Upper lobe of left lung (tissue), 6 donors: ENCODE measurements at places on chromosomes 4 and X. TPM values are rescaled to one million over a fixed set of nuclear protein-coding genes. Genes with fewer than 3 reads are reported as not detected.

RAB39B gene
- 0.43 TPM for total RNA-seq

GRCh38 chrX:104270916-104271512 is 16.3 kb upstream of the ESX1 start:
- no peaks in the 10 kb centered on the region for H3K27me3 ChIP-seq
- no peaks in the 10 kb centered on the region for H3K36me3 ChIP-seq
- H3K27ac ChIP-seq: no peak overlapping the region
- no peak for DNase-seq
- H3K4me3 ChIP-seq: no peak overlapping the region

- peaks cover 17% of the 10 kb centered on the region for H3K4me1 ChIP-seq
- H3K27ac ChIP-seq: peak overlapping the region; percentile 81
- DNase-seq: no peak
- H3K27me3 ChIP-seq: no peaks in the 10 kb centered on the region
These were observed 65.3 kb downstream of the EFNB1 start for GRCh38 chrX:68894142-68894512.

DNA sequence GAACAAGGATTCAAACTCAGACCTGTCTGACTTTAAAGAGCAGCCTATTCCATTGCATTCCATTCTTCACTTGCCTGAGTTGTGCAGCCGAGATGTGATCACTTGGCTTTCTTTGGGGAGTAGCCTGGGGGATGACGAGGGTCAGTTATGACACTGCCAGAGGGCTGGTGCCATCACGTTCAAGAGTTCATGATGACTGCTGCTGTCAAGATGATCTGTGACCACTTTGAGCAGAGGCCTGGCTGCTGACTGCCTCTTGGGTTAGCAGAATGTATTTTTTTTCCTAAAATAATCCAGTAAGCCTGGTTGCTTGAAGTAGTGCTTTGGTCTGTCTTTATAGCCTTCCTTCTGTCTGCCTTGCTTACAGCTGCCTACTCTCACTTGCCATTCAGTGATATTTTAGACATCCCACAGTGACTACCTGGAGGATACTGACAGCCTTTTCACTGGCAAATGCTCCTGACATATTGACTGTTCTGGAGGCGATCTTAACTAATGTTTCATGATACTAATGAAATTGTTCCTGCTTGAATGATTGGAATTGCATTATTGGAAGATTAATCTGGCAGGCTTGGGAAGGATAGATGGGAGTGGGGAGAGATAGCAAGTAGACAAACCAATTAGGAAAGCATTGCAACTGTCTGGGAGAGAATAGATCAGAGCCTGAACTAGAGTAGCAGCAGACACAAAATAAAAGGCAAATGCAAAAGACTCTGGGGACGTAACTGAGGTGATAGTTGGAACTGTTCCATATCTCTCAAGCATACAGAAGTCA is 221.6 kb upstream of the LCORL start:
- no peaks in the 10 kb centered on the region for H3K36me3 ChIP-seq
- no peaks in the 10 kb centered on the region for H3K27me3 ChIP-seq
- DNase-seq: no peak
- no peak overlapping the region for H3K27ac ChIP-seq

DNA sequence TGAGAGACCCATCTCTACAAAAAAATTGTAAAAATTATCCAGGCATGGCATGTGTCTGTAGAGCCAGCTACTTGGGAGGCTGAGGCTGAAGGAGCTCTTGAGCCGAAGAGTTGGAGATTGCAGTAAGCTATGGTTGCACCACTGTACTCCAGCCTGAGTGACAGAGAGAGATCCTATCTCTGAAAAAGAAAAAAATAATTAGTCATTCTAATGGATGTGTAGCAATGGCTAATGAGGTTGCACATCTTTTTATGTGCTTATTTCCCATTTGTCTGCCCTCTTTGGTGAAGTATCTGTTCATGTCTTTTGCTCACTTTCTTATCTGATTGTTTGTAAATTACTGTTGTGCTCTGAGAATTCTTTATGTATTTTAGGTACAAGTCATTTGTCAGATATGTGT is 19.0 kb upstream of the MAML3 start:
- H3K27ac ChIP-seq: no peak overlapping the region
- no peaks in the 10 kb centered on the region for H3K36me3 ChIP-seq
- no peak for DNase-seq
- H3K27me3 ChIP-seq: no peaks in the 10 kb centered on the region
- H3K4me1 ChIP-seq: no peaks in the 10 kb centered on the region

DNA sequence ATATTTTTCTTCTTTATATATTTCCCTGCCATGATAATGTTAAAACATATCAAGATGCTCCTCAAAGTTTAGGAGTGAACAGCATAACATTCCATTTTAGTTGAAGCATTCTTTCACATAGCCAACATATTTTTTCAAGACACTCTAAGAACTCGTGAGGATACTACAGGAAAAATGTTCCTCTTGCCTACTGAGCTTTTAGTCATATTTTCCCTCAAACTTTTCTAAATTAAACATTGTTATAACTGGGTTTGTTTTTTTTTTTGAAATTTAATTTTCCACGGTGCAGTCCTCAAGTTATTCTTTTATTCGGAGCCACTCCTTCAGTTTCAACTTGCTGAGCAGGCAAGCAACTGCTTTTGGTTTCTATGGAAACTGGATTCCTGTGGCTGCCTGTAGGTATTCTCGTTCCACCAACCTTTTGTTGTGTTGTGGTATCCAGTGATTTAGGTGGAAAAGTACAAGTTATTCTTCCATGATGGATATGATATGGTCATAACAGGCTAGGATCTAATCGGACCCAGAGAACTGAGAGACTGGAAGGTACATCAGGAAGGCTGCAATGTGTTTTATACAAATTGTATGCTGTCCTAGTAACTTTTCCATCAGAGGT is 248.0 kb downstream of the TRIML1 start:
- H3K27me3 ChIP-seq: no peaks in the 10 kb centered on the region
- no peaks in the 10 kb centered on the region for H3K4me1 ChIP-seq
- H3K27ac ChIP-seq: no peak overlapping the region
- H3K36me3 ChIP-seq: no peaks in the 10 kb centered on the region
